CMK (cell line): ENCODE measurements at places on chromosomes 2 and 18.
A peak's percentile ranks its signal among the peaks of the same experiment; 100 is the strongest.

- no peak for DNase-seq
These were observed 2.4 kb downstream of the TTN start for GRCh38 chr2:178804791-178805190.

DNA sequence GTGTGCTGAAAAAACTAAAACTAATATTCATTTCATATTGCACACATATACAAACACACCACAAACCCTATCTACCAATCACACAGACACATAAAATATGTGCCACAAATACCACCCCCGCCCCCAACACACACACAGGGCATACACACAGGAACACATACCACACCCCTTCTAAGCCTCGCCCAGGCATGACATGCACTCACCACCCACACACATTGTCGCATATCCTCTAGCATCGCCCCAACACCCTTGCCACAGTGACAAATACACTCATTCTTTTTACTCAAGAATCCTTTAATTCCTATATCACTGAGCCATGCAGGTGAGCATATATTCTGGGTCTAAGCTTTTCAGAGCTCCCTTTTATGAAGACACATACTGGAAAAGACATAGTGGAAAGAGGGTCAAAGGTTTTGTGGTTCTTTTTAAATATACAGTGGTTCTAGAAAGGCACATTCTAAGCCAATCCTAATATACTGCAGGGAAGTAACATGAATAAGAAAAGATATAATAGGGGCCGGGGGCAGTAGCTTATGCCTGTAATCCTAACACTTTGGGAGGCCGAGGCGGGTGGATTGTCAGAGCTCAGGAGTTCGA lies 24.5 kb upstream of the LCLAT1 start:
- DNase-seq = peak; percentile 12

DNA sequence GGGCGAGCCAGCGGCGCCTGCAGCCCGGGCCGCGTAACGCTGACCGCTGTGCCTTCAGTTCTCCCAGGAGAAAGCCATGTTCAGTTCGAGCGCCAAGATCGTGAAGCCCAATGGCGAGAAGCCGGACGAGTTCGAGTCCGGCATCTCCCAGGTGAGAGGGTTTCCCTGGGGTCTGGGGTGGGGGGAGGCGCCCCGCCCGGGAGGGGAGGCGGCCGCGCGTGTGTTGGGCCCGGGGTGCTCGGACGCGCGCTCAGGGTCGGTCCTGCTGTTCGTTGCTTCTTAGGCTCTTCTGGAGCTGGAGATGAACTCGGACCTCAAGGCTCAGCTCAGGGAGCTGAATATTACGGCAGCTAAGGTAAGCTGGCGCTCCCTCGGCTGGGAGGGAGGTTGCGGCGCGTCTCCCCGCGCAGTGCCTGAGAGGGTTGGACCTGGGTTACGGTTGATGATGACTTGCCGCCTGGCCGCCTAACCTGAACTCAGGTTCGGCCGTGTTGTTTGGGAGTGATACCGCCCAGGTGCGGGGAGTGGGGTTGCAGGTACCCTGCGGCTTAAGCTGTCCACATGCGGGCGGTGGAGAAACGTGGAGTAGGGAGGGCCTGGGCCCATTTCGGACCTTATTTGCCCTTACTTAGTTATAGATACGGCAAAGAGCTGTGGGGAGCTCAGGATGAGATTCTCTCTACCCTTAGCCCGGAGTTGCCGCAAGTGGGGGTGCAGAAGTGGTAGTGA lies 638 bp downstream of the RPS7 start:
- DNase-seq = no peak

- no peak for DNase-seq
These were observed 693 bp downstream of the ORC2 start for GRCh38 chr2:200962811-200963123.

DNA sequence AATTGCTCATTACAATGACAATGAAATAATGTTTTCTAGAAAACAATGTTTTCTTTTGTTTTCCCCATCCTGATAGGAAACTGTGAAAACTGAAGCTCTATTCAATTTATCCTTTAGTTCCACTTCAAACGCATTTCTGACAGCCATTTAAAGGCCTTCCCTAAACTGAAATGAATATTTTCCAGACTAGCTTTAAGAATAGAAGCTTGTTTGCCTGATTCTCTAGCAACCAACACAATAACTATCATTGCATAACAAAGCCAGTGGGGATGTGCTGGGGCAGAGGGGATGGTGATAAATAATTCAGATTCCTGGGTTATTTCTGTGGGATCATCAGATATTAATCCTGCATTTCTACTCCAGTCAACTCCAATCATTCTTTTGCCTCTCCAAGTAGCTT lies 427.1 kb downstream of the RND3 start:
- no peak for DNase-seq

DNA sequence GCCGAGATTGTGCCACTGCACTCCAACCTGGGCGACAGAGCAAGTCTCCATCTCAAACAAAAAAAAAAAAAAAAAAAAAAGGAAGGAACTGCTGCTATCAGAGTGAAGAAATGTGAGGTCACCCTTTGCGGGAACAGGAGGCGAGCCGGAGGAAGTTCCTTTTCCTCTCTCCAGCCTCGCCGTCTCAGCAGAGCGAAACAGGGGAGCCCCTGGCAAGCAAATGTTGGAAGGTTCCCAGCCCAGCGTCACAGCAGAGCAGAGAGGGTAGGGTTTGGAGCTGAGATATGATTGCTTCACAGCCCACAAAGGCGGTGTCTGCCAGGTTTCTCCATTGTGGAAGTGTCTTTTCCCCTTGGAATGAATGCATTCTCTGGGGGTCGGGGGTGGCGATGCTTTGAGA lies 28.5 kb downstream of the SLC20A1 start:
- DNase-seq = peak; percentile 54
